CD4-positive, alpha-beta T cell treated with Interleukin-10 for 1 hour (primary cell): ENCODE measurements at places on chromosomes 11 and 22.

DNA sequence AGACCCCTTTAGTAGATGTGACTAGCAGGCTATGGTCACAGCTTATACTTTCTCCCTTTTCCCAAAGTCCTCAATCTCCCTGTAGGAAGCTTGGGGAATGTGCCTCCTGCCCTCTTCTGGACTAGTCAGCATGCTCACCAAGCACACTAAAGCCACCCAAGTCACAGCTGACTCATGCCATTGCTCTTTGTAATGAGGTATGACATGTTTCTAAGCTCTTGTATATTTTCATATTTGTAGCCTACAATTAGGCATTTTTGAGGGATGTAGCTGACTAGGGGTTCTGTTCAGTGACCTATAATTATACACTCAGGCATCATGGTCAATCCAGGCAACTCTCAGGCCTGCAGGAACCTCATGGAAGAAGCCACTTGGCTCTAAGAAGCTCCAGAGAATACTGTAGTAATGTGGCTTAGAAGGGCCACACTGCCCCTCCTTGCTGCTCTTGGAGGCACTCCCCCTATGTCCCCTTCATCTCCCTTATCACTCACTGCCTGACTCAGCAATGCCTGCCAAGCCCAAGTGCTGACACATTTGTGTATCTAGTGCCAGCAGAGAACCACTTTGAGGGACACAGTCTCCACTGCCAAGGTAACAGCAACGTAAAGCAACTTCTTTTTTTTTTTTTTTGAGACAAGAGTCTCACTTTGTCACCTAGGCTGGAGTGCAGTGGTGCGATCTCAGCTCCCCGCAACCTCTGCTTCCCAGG lies 86.2 kb downstream of the RPL27A start:
- DNase-seq = no peak

DNA sequence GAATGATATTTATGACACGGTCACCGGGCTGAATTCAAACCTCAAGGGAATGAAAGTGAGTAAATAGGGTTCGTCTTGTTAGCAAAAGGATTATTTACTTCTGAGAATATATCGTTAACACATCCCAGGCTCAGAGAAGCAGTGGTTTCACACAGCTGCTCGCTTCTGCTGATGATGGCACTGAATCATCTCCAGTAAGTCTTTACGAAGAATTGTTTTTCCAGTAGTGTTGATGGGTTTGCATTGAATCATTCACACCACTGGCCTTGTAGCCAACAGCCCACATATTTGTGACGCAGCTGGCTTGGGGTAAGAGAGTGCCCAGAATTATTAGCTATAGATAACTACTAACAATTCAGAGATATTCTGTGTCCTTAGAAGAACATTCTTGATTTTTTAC lies 236.3 kb downstream of the CADM1 start:
- DNase-seq = peak; percentile 19

GRCh38 chr11:66410191-66410590 lies 10.6 kb upstream of the NPAS4 start:
- DNase-seq = no peak

- DNase-seq = no peak
Observed at GRCh38 chr22:44881624-44882023, 128.2 kb downstream of the PHF21B start.

DNA sequence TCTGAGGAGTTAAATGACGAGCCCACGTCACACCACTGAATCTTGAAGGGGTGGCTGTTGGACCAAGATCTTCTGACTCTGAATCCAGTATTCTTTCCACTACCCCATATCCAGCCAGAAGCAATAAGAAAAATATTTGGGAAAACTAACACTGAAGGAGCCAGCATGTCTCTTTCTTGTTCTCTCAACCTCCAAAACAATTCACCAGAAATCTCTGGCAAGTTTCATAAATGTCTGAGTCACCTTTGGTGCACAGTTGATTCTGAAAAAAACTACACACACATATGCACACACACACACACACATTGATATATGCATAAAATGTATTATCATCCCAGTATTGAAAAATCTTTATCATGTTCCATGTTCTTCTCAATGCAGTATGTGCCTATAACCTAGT lies 104.3 kb upstream of the BLID start:
- DNase-seq = no peak
